ENCODE measurements at places on chromosomes 3 and 15.
A peak's percentile ranks its signal among the peaks of the same experiment; 100 is the strongest.

DNA sequence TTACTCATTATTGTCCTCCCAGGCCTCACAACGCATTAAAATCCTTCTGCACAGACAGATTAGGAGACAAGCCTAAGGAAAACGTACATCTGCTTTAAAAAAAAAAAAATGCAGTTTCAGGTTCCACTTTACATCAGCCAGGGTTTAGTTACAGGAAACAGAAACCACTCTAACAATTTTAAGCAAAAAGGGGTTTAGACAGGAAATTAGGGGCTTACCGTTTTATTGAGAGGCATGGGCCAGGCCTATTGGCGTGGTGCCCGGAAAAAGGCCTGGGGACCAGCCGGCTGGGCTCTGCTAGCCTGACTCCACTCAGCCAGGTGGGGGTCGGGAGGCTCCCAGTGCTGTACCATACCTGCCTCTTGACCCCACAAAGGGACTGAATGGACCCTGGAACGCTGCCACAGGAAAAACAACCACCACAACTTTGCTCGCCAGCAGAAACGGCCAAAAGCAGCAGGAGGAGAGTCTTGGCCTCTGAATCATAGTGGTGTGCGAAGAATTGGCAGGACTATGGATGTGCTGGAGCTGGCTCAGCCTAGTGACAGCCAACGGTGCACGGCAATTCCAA is 124.3 kb downstream of the CHSY1 start:
- peak; percentile 66 for DNase-seq

DNA sequence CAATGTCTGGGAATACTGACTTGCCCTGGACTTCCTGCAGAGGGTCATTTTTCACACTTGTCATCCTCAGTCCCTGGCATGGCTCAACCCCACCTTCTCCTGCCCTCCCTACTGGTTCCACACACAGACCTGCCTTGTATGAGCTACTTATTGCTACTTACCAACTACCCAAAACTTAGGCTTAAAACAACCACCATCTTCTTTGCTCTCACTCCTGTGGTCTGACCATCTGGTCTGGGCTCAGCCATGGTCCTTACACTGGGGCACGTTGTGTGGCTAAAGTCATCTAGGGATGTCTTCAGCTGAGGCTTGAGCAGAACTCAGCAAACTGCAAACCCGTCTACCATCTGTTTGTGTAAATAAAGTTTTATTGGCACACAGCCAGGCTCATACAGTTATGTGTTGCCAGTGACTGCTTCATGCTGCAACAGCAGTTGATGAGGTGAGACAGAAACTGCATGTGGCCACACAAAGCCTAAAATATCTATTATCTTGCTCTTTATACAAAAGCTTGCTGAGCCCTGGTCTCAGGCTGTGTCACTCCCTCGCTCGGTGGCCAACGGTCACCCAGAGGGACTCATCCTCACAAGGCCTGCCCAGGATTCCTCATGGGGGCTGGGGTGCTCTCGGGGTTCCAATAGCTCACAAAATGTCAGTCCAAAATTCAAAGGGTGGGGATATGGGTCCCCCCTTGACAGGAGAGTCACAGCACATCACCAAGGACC is 43.5 kb downstream of the KLF15 start:
- no peak for DNase-seq

DNA sequence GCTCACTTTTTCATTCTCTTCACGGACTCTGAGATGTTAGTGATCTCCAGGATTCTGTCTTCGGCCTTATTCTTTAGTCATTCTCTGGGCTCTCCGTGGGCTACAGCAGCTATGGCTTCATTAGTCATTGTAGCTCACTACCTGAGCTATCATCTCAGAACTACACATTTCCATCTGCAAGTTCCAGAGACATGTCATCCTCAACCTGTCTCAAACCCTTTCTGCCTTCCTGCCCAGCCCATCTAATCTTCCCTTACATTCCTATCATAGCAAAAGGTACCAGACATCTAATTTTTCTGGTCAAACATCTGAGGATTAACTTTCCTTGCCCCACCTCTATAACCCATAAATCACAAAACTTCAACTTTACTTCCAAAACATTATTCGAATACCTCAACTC is 13.2 kb downstream of the TSPAN3 start:
- DNase-seq = no peak

- no peak for DNase-seq
Observed at GRCh38 chr15:85534031-85534430, 153.6 kb downstream of the AKAP13 start.

DNA sequence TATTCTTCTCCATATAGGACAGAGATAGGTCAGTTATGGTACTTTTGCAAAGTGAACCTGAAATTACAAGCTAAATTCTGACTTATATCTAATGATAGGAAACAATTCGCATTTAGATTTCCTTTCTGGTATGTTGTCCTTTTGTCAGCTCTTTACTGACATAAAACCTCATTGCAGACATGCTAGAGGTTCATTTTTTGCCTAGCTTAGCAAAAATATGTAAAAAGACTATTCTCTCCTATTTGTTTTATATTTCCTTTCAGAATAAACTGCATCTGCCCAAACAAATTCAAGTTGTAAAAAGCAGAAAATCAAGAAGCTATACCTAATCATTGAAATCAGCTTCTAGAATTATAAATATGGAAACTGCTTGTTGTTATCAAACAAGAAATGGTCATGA is 168.7 kb downstream of the PPM1L start:
- DNase-seq = no peak

GRCh38 chr3:146640955-146641867 is 36.1 kb upstream of the PLSCR5 start:
- DNase-seq = no peak

GRCh38 chr15:99614749-99615288 is 49.0 kb downstream of the MEF2A start:
- DNase-seq = no peak

GRCh38 chr3:18444595-18445400 is 19.7 kb upstream of the SATB1 start:
- peak; percentile 60 for DNase-seq

DNA sequence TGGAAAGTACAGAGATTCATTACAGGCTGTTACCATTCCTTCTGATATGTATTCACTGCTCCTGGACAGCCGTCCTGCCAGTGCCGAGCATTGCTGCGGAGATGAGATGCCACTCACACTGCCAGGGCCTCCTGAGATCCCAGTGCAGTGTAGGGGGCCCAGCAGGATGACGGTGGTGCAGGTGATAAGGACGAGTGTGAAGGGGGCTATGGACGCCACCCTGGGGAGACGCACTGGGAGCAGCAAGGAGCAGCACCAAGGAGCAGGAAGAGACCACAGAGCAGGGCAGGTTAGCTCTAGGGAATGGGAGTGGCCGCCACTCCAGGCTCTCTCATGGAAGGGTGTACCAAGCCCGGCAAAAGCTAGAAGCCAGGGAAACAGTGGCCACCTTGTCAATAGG is 4.0 kb upstream of the KLF15 start:
- no peak for DNase-seq

DNA sequence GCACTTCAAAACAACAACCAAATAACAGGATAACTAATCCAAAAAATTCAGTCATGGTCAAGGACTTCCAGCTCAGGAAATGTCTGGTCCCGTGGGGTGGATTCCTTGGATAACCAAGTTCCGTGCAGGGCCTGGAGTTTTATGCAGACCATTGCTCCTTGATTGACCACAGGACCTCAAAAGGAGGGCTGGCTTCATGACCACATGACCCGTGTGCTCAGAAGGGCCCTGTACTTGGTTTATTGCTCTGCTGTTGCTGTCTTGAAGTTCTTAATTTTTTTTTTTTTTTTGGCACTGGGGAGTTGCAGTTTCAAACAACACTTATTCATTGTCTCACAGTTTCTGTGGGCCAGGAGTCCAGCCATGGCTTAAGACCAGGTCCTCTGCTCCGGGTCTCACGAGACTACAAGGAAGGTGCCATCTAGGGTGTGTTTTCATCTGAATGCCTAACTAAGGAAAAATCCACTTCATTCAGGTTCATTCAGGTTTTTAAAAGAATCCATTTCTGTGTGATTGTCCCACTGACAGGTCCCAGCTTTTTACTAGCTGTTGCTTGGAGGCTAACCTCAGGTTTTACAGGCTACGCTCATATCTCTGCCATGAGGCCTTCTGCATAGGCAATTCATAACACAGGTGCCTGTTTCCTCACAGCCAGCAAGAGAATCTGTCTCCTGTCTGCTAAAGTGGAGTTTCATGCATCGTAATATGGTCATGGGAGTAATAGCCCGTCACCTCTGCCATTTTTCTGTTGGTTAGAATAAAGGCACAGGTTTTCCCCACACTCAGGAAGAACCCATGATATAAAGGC is 65.3 kb downstream of the FLNB start:
- peak; percentile 27 for DNase-seq

- no peak for DNase-seq
Observed at GRCh38 chr3:197203714-197204146, 94.7 kb downstream of the DLG1 start.

- DNase-seq = no peak
Observed at GRCh38 chr15:42032376-42033213, 11.8 kb upstream of the PLA2G4E start.

DNA sequence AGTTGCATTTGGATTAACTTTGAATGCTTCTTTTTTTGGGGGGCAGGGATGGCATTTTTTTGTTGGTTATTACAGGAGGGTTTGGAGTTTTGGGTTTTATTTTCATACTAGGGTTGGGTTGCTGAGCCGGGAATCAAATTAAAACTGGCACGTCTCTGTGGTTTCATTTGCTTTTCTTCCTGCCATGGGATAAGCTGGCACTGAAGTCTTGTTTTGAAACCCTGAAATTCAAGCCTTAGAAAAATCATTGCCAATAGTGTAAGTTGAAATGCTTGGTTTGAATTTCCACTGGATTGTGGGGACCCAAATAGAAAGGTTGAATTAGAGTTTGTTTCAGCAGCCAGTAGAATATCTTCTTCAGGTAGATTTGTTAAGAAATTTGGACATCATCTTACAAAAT is 193.1 kb upstream of the DCBLD2 start:
- no peak for DNase-seq

- no peak for DNase-seq
Observed at GRCh38 chr3:49244581-49245205, 32.3 kb downstream of the C3orf62 start.

DNA sequence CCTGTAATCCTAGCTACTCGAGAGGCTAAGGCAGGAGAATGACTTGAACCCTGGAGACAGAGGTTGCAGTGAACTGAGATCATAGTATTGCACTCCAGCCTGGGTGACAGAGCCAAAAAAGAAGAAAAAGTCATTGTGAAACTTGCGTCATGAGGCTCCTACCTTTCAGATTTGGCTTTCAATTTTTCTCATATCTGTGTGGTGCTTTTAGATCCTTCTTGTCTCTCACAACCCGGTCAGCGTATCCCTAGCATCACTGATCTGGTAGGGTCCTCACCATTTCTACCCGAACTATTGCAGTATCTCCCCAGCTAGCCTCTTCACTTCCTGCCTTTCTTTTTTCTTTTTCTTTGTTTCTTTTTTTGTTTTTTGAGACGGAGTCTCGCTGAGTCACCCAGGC is 21.6 kb upstream of the GCNT3 start:
- no peak for DNase-seq

DNA sequence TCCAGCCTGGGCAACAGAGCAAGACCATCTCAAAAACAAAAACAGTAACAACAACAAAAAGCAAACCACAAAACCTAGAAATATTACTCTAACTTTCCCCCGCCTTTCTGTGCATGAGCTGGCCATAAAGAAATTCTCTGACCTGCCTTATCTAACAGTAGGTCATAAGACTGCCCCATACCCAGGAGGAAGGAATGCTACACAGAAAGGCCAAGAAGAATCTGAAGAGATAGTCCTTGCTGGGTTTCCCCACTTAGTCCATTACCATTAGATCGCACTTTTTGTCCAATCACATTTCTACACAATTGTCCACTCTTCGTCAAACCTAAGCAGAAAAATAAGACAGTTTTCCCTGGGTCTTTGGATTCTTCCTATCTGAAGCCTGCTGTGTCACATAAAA is 23.5 kb downstream of the CIAO2A start:
- DNase-seq = no peak

GRCh38 chr3:192409201-192409837 is 318.0 kb downstream of the FGF12 start:
- no peak for DNase-seq

DNA sequence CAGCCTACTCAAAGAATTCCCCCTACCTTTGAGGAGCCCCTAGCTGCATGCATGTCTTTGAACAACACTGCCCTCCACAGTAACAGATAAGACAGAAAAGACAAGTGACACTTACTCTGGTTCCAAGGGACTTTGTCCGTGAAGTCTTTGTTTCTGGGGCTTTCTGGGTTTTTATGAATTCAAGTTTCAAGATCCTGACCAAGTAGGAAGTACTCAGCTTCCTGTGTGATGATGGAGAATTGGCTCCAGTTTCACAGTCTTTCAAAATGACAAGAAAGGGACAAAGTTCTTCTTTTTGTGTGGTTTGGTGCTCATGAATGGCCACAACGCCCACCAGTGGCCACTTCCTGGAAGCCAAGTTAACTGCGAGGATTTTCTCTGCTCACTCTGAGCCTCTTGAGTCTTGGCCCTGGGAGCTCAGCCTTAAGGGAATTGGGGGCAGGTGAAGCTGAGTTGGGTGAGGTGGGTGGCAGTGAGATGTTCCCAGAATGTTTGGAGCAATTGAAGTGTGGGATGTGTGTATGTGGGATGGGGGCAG is at the start of gene CCR1:
Gene CCR1 (minus strand): TSS at position 147 of the 538 bp plus-strand sequence. CDS start 4,000 bp downstream, outside the sequence.
- no peak for DNase-seq

DNA sequence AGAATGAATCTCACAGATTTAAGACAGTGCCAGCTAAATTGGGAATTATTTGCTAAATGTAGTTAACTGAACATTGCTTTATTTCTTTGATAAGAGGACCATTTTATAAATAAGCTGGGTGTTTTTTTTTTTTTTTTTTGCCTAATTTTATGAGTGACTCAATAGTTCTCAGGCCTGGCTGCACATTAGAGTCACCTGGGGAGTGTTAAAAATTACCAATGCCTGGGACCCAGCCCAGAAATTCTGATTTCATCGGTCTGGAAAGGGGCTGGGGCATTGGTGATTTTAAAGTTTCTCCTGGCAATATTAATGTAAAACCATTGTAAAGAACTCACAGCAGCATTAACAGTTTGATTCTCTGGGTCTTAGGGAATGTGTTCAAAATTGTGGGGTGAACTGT is 51.2 kb upstream of the PHLDB2 start:
- DNase-seq = no peak

GRCh38 chr3:30526031-30526430 is 80.4 kb upstream of the TGFBR2 start:
- no peak for DNase-seq

DNA sequence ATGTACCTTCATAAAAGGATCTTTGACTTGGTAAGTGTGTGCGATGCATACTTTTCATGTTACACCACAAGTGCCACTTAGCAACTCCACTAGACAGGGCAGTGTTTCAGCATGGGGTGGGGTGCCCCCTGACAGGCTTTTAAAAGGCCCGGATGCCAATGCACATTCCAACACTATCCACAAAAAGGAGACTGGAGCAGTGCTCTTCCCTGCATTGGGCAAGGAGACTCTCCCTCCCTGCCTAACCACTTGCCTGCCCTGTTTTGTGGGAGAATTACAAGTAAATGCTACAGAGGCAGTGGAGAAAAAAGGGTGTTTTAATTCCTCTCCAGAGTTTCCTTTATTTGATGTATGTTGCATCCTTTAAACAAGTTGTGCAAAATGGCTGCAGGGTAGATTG is 1.7 kb upstream of the RARB start:
- peak; percentile 11 for DNase-seq
